Cerebellar nuclear complex (tissue), 1 donor: ENCODE measurements at places on chromosomes 1 and 21.

- no peak for DNase-seq
These were observed 19.1 kb downstream of the DDAH1 start for GRCh38 chr1:85445906-85446305.

- DNase-seq: no peak
These were observed 8.2 kb downstream of the UMODL1 start for GRCh38 chr21:42079008-42079938.

DNA sequence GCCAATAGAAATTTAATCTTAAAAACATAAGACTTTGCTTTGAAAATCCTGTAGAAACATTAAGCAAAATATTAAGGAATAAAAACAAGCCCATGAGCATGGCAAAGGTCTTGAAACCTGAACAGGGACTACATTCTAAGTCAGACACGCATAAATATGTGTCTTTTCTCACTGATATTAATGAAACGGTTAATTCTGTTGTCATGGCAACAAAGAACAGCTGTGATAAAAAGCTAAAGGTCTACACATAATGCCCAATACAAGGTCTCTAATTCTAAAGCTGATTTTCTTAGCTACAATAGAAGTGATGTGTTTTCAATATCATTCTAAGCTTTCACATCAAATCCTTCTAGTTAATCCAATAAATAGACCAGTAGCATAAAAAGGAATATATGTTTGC lies 331.7 kb downstream of the PTBP2 start:
- no peak for DNase-seq

DNA sequence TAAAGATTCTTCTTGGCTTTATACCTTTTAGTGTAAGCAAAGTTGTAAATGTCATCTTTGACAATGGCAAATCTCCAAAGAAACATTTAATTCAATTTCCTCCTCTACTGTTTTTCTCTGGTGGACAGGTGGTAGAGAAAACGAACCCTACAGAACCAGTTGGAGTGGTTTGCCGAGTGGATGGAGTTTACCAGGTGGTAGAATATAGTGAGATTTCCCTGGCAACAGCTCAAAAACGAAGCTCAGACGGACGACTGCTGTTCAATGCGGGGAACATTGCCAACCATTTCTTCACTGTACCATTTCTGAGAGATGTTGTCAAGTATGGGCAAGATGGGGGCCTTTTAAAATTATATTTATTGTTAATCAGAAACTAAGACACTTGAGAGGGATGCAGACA lies 25.8 kb downstream of the UAP1 start:
- no peak for DNase-seq

- DNase-seq: no peak
These were observed at the start of gene LRRC39 for GRCh38 chr1:100178091-100178490. Gene LRRC39 (minus strand): TSS chr1:100178256. CDS start chr1:100168516, 9,740 bp downstream.
